T-cell (primary cell): ENCODE measurements at places on chromosomes 16 and 17.

GRCh38 chr16:75616521-75617010 lies 6.5 kb downstream of the ADAT1 start:
- no peak for DNase-seq

- DNase-seq = no peak
Measured at GRCh38 chr17:76075364-76076145, 974 bp downstream of the GALR2 start.

DNA sequence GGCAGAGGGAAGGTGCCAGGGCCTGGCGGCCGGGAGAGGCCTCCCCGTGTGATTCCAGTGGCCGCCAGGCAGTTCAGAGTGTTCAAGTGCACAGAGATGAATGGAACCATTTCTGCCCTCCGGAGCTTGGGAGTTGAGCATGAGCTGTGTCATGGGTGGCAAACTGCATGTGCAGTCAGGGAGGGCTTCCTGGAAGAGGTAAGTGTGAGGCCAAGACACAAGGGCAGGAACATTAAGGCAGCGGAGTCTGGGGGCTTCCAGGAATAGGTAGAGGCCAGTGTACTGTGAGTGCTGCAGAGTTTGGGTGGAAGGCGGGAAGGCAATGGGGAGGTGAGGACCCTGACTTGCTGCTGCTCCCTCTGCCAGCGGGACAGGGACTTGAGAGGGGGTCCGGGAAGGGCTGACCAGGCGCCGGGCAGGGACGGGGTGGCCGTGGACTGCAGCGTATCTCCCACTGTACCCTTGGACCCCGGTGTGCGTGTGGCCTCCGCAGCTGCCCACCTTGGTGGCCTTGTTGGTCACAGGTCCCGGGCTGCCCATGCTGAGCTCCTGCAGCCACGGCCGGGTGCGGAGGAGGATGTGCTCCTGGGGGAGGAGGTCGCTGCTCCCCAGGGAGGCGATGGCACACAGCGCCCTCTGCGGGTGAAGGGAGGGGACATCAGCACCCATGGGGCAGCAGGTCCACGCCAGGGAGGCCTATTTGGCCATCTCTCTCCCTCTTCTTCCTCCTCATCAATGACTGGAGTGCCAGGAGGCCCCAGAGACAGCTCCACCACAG lies 7.5 kb upstream of the CEP131 start:
- no peak for DNase-seq

GRCh38 chr17:2542456-2542855 lies 30.8 kb upstream of the METTL16 start:
- DNase-seq = no peak

GRCh38 chr17:77443748-77444260 lies 303.0 kb downstream of the SEC14L1 start:
- DNase-seq = no peak
